ENCODE measurements at places on chromosomes 6 and 20.

GRCh38 chr6:39979461-39980328 lies 45.4 kb upstream of the MOCS1 start:
- DNase-seq, result no peak

DNA sequence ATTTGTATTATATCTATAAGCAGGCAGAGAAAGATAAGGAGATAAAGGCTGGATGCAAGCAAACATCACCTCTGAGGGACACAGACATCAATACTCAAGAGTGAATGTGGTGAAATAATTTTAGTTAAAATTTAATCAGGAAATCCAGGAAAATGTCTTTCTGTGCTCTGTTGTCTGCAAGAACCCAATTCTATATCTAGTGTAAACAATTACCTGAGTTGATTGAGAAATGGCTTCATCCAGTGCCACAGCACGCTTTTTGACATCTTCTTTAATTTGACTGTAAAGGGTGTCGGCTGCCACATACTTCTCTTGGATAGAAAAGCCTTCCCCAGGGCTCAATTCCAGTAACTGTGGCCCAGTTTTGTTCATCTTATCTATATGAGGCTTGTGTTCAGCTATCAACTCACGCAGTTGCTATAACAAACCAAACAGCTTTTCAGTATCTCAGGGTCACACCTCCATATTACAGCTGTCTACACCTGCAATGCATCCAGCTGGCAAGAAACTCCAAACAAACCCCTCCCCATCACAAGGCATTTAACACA lies 131.6 kb downstream of the DST start:
- DNase-seq, result no peak

DNA sequence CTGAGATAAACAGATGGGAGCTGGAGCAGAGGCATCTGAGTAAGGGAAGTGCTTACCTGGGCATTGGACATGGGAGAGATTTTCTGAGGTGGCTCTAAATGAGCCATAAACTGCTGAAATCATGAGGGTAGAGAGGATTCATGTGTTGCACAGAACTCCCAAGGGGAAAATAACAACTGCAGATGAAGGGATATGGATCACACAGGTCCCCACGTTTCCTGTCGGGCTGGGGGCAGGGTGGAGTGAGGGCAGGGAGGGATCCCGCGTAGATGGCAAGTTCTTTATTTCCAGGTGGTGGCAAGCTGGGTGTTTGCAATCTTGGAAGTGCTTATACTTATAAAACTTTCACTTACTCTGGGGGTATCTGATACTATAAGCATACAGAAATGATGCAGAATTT lies 422.6 kb upstream of the FLRT3 start:
- no peak for DNase-seq

DNA sequence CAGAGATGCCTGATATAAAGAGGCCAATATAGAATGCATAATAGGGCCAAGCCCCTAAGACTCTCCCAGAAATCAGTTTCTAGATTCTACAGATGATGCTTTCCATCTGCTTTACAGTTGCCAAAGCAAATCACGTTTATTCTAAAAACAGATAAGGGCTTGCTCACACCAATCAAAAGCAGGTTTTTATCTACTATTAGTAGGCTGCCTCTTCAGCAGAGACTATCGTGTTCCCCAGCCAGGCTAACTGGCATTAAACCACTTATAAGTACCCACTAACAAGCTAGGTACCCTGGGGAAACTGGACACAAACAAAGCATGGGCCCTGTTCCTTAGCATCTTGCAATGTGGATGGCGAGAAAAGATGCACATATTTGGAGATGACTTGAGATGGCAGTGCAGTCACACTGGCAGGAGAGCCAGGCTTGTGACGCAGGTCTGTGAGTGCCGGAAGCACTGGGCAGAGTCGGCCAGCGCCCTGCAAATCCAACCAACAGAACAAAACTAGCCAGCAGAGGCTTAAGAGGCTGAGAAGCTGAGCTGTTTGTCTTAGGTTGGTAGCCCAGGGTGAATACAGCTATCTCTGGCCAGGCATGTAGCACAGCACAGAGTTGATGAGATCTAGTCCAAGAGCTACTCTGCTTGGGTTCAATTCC lies 73.4 kb downstream of the GFOD1 start:
- DNase-seq, result no peak

DNA sequence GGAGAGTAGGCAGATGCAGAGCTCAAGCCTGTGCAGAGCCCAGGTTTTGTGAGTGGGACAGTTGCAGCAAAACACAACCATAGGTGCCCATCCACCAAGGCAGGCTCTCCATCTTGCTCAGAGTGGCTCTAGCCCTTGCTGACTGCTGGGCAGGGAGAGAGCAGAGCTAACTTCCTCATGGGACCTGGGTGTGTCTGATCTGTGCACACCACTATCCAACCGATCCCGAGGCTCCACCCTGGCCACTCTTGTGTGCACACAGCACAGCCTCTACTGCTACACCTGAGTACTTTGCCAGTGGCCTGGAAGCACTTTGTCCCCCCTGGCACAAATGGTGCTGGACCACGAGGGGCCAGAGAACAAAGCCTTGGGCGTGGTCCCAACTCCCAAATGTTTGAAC lies 7.9 kb upstream of the DEFB125 start:
- no peak for DNase-seq

- no peak for DNase-seq
These were observed 6.1 kb downstream of the PTPRT start for GRCh38 chr20:43183536-43184070.
